ENCODE measurements at places on chromosomes 6 and 20.

DNA sequence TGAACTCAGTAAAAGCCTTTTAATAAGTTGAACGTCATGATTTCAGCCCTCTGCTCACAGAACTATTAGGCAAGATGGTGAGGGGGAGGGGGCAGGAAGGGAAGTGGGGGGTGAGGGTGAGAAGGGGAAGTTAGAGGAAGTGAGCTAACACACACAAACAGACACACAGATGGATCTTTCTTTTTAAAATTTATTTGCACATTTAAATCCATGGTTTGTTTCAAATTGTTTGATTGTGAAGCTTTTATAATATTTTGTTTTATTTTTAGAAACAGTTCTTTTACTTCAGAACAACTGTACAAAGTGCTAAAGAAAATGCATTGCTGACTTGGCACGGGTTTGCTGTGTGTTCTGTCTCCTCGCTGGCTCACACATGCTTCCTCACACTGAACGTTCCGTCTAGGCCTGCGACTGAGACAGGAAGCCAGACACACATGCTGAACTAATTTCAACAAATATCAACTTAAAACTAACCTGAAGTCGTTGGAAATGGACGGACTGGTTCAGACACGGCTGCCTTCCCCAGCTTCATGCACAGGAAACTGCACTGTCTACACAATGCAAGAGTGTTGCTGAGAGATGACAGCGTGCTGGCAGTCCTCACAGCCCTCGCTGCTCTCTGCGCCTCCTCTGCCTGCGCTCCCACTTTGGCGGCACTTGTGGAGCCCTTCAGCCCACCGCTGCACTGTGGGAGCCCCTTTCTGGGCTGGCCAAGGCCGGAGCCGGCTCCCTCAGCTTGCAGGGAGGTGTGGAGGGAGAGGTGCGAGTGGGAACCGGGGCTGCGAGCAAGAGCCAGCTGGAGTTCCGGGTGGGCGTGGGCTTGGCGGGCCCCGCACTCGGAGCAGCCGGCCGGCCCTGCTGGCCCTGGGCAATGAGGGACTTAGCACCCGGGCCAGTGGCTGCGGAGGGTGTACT, 8.1 kb upstream of the ZBP1 start:
- DNase-seq = no peak

GRCh38 chr20:36105711-36106226, 48.8 kb upstream of the EPB41L1 start:
- DNase-seq = no peak

DNA sequence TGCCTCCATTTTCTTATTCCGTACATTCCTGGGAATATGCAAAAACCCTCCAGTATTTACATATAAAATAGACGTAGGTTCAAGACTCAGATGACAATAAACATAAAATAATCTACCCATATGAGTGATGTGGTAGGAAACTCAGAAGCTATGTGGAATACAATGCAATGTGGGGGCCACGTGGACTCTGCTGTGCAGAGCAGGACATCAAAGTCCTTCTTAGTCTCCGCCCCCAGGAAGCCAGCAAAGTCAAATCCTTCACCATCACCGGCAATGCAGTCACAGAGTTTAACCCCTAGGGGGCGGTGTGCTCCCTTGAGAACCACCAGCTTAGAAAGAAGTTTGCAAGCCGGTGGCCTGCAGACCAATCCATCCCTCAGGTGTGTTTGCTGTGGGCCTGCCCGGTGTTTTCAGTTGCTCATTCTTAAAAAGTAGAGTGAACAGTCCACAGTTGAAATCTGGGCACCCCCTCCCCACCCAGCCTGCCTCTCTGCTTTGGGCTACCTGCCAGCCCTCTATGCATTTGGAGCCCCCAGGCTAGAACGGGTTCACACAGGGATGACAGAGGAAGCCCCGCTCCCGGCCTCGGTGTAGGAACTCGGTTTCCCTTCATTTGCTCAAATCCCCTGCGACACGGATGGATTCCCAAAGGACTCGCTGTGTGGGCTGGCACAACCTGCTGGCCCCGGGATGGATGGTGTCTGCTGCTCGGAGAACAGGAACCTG, 59.9 kb downstream of the SULF2 start:
- DNase-seq = peak; percentile 54

DNA sequence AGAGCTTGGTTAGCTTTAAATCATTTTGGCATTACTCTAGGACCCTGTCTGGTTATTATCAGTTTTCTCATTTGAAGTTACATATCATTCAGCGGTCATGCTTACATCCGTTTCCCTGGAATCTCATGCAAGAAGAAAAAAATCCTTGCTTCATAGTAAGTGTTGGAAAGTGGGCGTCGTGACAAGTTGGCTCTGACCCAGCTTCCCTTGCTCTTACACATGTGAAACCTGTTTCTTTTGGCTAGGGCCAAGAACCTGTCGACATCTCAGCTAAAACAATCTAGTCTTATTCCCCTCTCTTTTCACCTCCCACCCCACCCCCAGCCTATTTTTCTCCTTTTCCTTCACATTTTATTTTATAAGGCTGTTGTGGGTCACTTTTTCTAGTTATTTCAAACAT, 45.5 kb downstream of the ANKS1A start:
- DNase-seq = no peak
